WTC11 (cell line): ENCODE measurements at places on chromosomes 13 and 19. TPM values are rescaled to one million over a fixed set of nuclear protein-coding genes. Genes with fewer than 3 reads are reported as not detected.

Gene LHB
- 1.3 TPM in 1 of 3 replicates, not detected in the others for total RNA-seq

Gene CIC
- 53.0 to 58.5 TPM (median 55.8 TPM) in 3 replicates for total RNA-seq

Gene FBN3
- 54.8 to 67.3 TPM (median 62.2 TPM) in 3 replicates for total RNA-seq

Gene DIRAS1
- 24.3 to 26.7 TPM (median 25.0 TPM) in 3 replicates for total RNA-seq

Gene TBXA2R
- total RNA-seq = 1.0 to 1.4 TPM (median 1.3 TPM) in 3 replicates

GRCh38 chr13:87538366-87539052, 132.7 kb upstream of the SLITRK5 start:
- DNase-seq = no peak

GRCh38 chr19:53898636-53899341, 10.3 kb upstream of the CACNG7 start:
- DNase-seq = peak; percentile 100

- DNase-seq = no peak
Measured at GRCh38 chr19:53880711-53881481, 1.1 kb upstream of the PRKCG start.

DNA sequence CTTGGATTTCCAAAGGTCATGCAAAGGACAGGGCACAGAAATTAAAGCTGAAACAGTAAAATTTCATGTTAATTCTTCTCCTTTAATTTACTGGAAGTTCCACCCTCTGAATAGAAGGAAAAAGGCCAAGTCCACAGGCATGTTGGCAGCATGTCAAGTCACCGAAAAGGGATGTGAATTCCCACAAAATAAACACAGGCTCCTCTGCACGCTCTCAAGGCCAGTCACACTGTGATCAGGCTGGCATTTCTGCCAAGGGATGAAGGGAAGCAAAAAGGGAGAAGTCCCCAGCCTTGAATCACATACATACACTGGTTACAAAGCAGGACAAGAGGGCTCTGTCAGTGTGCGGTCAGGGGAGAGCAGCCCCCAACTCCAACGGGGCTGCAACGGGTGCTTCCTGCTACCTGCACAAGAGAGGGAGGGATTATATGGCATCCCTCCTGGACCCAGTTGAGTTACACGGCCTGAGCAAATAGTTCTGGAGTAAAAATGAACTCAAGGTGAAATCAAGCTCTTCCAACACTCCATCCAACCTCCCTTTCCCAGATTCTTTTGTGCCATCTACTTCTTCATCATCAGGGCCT, 6.9 kb downstream of the DCLK1 start:
- DNase-seq = no peak

DNA sequence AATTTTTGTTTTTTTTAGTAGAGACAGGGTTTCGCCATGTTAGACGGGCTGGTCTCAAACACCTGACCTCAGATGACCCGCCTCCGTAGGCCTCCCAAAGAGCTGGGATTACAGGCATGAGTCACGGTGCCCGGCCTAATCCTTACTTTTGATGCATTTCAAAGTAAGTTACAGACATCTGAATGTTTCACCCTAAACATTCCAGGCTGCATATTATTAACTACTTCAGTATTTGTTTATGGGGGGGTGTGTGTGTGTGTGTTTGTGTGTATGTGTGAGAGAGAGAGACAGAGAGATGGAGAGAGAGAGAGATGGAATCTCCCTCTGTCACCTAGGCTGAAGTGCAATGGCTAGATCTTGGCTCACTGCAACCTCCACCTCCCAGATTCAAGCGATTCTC, 13.1 kb downstream of the SULT2B1 start:
- DNase-seq = no peak
